ENCODE measurements at places on chromosomes 2 and 18.

DNA sequence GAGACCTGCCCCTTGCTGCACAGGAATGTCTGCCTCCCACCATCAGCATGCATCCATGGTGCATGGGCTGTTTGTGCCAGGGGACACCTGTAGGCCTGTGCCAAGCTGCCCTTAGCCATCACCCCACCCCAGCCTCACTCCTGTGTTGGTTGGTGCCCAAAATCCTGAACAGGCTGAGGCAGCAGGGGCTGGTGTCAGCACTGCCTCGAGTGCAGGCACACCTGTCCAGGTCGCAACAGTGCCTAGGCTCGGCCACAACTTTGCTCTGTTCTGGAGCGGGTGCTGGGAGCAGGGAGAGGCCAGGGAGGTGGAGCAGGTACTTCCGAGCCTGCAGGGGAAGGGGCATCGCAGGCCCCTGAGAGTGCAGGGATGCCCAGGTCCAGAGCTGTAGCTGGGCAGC is 69.1 kb downstream of the SRBD1 start:
- DNase-seq: no peak

GRCh38 chr18:48529796-48530195 is 9.0 kb upstream of the CTIF start:
- DNase-seq: no peak

DNA sequence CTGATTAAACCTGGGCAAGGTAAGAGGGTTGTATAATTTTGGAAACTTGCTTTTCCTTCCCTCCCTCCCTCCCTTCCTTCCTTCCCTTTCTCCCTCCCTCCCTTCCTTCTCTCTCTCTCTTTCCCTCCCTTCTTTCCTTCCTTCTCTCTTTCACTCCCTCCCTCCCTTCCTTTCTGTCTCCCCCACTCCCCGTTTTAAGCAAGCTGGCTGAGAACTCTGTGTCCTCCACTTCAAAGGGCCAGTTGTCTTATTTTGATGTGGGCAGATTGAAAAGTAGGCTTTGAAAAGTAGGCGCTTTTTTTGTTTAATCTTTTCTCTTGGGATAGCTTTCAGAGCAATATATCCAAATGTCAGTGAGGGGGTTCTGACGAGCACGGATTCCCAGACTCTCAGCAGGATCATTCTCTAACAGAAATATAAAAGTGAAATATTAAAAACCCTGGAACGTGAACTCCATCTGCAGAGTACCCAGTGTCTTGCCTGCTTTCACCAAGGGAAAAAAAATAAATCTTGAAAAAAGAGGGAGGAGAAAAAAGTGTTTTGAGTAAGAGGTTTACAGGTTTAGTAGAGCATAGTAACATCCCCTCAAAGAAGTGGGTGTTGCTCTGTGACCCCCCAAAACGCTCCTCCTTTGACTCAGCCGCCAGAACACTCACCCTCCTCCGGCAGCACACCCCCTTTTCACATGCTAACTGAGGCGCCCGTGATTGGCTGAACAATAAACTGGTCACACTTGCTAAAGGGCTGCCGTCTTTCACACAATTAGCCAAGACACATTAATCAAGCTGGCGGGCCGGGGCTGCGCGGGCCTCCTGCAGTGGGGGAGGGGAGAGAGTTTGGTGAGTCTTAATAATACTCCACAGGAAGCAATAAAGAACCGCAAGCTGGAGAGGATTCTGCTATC is 52.2 kb downstream of the CDK15 start:
- DNase-seq: no peak

DNA sequence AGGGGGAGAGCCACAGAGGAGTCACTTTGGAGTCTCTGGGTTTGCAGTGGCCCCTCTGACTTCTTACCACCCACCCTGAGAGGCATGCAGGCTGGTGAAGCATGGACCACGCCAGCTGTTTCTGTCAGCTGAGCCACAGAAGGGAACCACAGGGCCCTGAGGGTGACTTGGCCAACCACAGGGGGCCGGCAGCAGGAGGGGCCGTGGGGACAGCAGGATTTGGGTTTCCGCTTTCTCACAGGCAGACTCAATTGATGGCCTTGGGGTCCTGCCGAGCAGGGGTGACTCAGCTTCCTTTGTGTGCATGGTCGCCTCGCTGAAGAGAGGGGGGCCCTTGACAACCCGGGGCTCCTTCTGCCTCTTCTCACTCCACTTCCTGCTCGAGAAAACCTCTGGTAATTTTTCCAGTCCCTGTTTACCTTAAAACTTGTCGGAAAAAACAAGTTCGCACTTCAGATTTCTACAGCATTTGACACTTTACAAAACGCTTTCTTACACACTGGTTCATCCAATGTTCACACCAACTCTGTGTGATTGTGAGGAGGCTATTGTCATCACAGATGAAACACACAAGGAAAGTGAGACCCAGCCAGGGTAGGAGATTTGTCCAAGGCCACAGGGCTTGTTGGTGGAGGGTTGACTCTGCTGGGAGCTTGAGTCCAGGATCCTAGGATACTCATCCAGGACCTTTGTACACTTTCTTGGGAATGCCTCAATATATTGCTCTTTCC is 311.2 kb downstream of the LPIN1 start:
- DNase-seq: peak; percentile 25

GRCh38 chr2:73072129-73072395 is 550 bp upstream of the SFXN5 start:
- no peak for DNase-seq

DNA sequence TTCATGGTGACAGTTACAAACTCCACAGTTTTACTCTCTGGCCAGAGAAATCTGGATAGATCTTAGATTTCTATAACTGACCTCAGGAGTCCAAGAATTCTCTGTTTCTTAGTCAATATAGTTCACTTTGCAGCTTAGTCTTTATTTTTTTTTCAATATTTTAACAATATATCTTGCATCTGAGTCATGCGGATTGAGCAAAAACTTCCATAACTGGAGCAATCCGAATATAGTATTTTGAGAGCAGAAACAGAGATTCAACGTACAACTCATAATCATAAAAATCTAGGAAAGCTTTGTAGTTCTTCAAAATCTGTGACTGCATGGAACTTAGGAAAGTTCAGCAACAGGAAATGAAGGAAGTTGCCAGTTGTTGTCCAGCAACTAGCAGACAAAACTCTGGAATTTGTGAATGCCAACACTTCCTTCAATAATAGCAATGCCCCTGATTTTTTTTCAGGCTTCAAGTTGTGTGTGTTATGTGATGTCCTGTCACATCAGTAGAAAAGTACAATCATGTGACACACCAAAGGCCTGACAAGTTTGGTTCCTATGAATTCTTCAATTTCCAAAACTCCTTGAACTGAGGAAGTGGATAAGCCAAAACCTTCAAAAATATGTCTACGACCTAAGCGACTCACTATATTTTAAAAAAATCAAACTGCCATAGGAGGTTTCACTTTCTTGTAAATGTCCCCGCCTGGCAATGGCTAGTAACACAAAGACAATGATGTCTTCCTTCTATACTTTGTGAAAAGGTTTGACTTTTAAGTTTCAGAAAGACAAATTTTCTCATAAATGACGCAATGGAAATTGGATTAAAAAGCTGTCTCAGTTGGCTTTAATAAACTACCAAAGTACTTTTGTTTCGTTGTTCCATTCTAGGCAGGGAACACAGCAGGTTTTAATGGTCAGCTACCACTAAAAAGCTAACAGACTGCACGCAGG is 510.6 kb downstream of the ERBB4 start:
- DNase-seq: no peak

GRCh38 chr2:52473526-52473925 is 1294.1 kb upstream of the CHAC2 start:
- DNase-seq: no peak

DNA sequence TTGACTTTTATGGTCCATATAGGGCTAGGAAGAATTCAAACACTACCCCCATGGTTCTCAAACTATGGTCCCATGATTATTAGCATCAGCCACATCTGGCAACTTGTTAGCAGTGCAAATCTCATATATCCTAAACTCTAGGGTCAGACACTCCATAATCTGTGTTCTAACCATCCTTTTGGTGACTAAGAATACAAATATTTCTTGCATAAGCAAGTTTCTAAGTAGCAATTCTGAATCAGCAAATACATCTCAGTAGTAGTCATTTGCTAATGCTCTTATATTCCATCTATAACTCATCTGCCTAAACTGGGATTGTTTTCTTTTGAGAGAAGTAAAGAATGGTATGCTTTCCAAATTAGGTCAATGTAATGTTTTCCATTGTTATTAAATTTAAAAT is 447.3 kb downstream of the TMX3 start:
- DNase-seq: no peak

DNA sequence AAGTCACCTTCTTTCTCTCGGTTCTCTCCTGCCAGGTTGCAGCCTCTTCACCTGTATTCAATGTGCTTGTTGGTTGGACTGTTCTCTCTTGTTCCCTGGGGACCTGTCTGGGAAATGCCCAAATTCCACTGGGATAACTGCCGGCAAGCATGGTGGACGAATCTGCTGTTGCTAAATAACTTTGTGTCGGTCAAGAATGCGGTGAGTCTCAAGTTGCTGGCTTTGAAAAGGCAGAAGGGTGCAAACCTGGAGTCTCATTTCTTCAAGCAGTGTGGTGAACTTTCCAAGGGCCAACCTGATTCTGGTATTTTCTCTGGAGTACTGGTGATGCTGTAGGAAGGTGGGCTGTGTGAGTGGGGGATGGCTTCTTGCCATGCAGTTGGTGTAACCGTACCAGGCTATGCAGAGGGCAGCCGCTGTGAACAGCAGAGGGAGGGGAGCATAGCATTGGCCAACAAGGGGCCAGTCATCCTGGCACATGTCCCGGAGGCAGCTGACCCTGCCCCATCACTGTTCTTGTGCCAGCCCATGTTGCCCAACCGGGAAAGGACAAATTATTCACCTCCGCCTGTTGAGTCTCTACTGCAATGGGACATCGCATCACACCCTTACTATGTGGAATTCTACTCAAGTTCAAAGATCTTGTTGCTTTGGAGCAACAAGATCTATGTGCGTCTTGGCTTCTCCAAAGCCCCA is 88.1 kb upstream of the SEC11C start:
- DNase-seq: no peak

DNA sequence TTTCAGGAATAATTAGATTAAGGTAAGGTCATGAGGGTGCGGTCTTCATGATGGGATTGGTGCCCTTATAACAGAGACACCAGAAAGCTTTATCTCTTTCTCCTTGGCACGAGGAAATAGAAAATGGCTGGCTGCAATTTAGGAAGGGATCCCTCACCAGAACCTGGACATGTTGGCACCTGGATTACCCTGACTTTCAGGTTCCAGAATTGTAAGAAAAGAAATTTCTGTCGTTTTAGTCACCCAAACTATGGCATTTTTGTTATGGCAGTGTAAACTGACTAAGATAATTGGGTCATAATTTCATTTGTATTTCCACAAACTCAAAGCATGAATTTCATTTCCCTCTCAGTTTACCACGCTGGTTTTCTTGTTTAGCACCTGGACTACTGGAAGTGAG is 473.6 kb downstream of the PTH2R start:
- DNase-seq: no peak

Measured in stimulated activated CD8-positive, alpha-beta memory T cell treated with anti-CD3 and anti-CD28 coated beads, Interleukin-7, amount 100 ng/mL, for 24 hours (primary cell).